Suppressor macrophage (primary cell): ENCODE measurements at places on chromosomes 2 and 18.
A peak's percentile ranks its signal among the peaks of the same experiment; 100 is the strongest.

DNA sequence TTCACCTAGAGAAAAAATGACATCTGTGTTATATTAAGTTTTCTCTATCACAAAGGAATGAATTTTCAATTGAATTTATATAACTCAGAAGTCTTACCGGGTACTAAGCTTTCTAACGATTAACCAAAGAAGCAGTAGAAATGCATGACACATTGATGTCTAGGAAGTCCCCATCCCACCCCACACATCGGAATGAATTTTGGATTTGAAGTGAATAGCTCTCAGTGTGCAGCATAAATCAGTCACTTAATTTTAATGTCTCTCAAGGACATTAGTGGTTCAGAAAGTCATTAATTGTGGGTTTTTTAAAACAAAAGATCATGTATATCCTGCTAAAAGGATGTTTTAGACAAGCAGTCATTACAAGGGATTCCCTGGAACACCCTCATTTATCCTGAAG is 141.4 kb upstream of the PIEZO2 start:
- DNase-seq: no peak

- DNase-seq: no peak
These were observed 335.6 kb downstream of the EIPR1 start for GRCh38 chr2:3041841-3042600.

GRCh38 chr2:23760736-23761135 is 166.2 kb downstream of the ATAD2B start:
- DNase-seq: peak; percentile 7

DNA sequence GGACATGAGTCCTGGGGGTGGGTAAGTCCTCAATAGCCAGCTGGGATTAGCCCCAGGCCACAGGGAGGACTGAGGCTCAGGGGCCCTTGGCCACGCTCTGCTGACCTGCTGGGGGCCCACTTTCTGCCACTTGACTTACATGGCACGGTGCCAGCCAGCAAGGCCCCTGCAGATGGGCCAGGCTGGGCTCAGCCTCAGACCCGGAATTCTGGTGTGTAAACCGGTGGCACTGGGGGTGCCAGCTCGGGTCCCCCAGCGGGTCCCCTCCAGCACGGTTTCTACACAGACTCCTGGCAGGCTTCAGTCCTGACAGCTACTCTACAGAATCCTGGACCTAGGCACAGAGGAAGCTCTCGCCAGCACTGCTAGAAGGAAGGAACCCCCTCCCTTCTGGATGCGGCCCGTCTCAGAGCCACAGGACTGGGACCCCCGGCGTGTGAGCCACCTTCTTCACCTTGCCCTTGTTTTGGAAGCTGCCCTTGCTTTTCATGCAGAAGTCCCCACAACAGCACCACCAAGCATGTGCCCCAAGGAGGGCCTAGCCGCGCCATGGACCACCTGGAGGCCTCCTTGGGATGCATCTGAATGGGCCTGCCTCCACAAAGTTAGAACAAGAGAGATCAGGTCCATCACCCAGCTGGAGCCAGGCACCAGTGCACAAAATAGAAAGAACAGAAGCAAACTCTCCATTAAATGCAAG is 8.0 kb downstream of the HDAC4 start:
- no peak for DNase-seq

DNA sequence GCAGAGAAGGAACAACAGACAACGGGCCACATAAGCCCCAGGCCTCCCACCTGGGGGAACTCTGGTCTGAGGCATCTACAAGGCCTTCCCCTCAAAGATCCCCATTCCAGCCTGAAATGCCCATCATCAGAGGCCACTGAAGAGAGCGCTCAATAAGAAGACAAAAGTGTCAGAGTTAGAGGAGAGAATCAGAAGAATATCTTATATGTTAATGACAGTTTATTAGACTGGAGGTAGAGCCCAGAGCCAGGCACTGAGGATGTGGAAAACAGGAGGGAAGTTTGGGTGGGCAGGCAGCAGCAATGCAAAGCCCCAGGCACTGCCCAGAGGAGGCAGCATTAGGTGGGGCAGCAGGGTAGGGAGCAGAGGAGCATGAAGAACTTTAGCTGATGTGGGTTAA is 2.9 kb upstream of the CTIF start:
- DNase-seq: no peak

GRCh38 chr18:59571902-59572301 is 125.3 kb downstream of the CCBE1 start:
- no peak for DNase-seq

DNA sequence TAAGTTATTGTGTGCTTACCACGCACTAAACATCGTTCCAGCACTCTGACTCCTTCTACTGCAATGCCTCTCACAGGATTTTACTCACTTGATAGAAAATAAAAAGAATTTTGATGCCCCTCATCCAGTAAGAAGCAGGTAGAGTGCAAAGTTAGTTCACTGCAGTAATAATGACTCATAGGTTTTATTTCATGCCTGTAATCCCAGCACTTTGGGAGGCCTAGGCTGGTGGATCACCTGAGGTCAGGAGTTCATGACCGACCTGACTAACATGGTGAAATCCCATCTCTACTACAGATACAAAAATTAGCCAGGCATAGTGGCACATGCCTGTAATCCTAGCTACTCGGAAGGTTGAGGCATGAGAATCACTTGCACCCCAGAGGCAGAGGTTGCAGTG is 190.6 kb downstream of the RAD51AP2 start:
- DNase-seq: no peak

- no peak for DNase-seq
These were observed 240.1 kb upstream of the HDAC4 start for GRCh38 chr2:239640676-239641578.

- DNase-seq: no peak
These were observed 18.6 kb downstream of the GLI2 start for GRCh38 chr2:120754067-120754960.

- peak; percentile 82 for DNase-seq
These were observed 60.3 kb upstream of the AGPS start for GRCh38 chr2:177332026-177332991.

DNA sequence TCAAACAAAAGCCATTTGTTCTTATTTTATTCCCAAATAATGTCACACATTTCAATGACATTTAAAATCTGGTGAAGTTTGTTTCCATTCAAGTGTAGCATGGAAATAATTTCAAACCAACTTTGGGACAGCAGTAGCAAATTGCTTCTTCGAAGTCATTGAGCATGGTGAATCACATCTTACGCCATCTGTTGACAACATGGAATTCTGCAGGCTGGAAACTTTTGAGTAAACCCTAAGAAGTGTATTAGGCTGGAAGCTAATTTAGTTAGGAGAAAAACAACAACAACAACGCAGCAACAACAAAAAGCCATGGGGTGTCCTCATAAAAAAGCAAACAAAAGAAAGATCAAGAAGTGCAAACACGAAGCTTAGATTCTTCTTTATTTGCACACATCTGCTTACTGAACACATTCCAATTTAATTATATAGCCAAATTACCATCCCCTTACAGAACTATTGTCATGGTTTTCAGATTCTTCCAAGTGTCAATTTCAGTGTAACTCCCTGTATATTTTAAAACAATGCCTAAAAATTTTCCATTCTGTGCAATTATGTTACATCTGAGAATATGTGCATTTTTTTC is 659.0 kb upstream of the CDH7 start:
- DNase-seq: peak; percentile 12

- no peak for DNase-seq
These were observed 91.7 kb upstream of the LCLAT1 start for GRCh38 chr2:30355306-30355705.

DNA sequence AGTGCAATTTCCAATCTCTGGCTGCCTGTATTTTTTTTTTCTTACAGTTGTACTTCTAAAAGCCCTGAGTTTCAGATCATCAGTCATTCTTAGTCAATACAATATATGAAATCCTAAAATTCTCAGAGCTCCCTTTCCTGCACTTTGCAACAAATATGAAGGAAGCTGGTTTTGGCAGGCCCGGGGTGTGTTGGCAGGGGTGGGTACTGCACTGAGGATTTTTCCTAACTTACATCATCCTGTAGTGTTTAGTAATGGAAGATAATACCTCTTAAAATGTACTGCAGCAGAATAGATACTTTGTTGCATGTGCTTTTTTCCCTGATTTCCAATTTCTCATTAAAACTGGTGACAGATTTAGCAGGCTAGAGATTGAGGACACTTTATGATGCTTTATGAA is 374.6 kb downstream of the PTH2R start:
- DNase-seq: no peak

- no peak for DNase-seq
These were observed 104.6 kb downstream of the ACKR3 start for GRCh38 chr2:236674238-236674637.

DNA sequence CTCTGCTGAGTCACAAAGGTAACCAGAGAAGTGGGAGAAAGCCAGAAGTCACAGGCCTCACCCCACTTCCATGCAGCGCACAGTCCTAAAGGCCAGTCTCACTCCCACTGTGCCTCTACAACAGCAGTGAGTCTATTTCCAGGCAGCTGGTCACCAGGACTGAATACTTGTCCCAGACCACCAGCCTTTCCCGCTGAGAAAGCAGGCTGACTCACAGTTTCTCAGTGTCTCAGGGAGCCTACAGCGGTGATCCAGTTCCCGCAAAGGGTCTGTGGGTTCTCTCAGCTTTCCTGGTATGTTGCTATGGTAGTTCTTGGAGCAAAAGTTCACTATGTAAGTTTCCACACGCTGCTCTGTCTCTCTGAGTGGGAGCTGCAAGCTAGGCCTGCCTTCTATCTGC is 622.5 kb downstream of the RNF144A start:
- DNase-seq: no peak

- peak; percentile 55 for DNase-seq
These were observed 207.4 kb upstream of the HDAC4 start for GRCh38 chr2:239608260-239608659.

GRCh38 chr2:9069543-9069942 is 66.1 kb upstream of the MBOAT2 start:
- DNase-seq: no peak

DNA sequence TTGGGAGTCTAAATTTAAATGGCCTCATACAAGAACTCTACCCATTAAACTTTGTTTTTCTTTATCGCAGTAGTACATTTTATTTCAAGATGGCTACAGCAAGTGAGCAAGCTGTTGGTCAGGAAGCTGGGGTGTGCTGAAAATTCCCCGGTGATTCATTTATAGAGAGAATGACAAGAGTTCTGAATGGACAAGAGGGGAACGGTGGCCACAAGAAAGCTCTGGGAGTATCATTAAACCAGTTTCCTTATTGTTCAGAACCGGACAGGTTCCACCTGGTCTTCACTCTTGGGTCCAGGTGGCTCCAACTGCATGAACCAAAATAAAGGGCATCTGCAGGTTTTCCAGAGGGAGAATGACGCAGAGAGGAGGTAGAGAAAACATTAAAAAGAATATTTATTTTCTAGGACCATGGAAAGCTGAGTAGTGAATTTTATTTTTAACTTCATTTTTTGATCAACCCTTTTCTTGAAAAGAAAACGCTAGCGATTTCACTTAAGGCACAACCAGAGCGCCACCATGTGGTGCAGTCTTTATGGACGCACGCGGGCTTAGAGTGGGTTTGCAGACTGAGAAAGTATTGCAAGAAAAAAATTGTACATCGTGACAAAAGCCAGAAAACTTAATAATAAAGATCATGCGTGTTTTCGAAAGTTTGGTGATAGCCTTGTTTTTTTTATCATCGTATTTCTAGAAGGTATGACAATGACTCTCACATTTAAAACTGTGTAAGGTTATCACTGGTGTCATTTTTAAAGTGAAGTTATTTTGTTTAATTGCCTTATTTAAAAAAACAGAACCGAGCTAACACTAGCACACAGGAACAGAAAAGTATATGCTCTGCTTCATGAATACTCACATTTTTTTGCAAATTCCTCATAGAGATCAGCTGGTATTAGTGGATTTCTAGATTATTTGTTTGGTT is 97.9 kb upstream of the NOL4 start:
- DNase-seq: peak; percentile 31

GRCh38 chr18:79405781-79406575 is 10.2 kb downstream of the NFATC1 start:
- peak; percentile 88 for DNase-seq

DNA sequence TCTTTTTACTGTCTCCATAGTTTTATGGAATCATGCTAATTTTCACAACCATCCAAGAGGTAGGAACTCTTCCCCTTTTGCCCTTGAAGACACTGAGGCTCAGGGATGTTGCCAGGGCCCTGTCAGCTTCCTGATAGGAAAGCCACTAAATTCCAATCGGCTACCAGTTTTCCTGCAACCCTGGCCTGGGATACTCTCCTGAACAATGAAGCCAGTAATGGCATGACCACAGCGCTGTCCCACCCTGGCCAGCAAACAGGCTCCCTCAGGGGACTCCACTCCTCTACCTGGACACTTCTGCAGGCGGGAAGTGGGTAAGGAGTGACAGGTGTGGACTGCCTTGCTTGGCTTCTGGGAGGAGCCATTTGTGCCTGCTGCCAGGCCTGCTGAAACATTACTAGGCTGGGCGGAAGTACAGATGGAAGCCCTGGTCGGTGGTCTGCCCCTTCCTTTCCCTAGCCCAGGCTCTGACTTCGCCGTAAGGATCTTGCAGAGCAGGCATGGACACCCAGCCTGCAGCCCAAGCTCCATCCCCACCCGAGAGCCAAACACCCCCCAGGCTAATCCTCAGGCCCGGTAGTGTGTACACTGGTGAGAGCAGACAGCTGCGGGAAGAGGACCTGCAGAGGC is 78.8 kb upstream of the SMAD2 start:
- no peak for DNase-seq

GRCh38 chr18:78737006-78737915 is 242.4 kb upstream of the SALL3 start:
- no peak for DNase-seq

DNA sequence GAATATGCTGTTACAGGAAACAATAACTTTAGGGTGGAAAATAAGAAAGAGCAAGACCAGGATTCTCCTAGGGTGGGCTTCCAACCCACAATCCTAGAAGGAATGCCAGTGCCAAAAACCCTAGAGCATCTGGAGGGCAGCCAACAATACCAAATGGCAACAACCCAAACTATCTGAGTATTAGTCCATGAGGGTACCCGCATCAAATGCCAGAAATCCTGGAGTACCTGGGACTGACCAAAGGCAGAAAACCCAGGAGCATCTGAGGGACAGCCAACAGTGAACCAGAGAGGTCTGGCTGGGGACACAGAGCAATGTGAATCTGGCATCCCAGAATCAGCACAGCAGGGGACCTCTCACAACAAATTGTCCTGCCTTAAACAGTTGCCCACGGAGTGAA is 126.3 kb downstream of the SCG2 start:
- DNase-seq: no peak

GRCh38 chr2:70921031-70921430 is 14.7 kb upstream of the ATP6V1B1 start:
- no peak for DNase-seq

- DNase-seq: no peak
These were observed 255.2 kb upstream of the SPRED2 start for GRCh38 chr2:65687614-65688013.
